ENCODE measurements at places on chromosomes 6 and 20. TPM values are rescaled to one million over a fixed set of nuclear protein-coding genes. Genes with fewer than 3 reads are reported as not detected.

DNA sequence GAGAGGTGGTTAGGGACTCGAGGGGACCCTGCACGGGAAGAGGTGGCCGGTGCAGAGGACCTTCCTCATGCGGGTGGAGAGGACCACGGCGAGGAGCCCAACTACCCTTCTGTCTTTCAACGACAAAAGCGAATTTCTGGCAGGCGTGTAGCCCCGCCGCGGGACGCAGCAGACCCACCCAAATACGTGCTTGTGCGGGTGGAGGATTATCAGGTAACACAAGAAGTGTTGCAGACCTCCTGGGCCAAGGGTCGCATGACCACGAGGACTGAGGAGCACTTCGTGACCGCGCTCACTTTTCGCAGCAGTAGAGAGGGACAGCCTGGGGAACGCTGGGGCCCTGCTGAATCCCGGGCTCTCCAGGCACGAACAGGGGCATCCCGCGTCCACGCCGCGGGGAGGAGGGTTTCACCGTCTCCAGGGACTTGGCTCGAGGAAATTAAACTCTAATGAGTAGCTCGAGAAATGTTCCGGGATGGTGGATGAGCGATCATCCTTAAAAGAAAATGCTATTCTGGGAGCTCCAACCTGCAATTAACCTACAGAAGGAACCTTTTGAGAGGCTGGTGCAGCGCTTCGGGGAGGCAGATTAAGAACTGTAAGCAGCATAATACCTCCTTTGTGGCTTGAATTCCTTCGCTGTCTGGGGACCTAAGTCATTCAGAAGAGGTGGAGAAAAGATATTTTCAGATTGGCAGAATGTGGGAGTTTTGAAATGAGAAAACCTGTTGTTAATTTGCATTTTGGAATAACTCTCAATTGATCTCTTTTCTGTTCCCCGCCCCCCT, 804 bp downstream of the C6orf141 start:
- peak; percentile 38 for DNase-seq

CD109 gene
- 94.5 TPM for total RNA-seq

DNA sequence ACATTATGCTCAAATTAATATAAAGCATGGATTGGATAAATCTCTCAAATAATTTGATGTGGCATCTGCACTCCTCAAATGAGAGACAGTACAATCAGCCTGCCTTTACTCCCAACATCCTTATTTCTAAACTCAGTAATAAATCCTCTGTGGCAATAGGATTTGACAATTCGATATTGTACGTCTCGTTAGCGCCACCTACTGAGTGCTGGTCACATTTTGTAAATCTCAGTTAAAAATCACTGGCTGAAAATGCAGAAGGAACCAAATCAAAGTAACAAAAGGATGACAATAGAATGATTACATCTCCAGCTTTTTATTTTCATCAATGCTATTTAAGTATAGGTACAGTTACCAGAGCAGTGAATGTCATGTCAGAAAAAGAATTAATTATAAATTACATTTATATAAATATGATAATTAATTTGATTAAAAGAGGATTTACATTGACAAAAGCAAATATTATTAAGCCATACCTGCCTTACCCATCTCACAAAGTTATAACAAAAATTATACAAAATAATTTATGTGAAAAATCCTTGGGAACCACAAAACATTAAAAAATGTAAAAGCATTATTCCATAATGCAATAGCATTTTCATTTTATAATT, 20.2 kb upstream of the GJE1 start:
- DNase-seq, result peak; percentile 81

DNA sequence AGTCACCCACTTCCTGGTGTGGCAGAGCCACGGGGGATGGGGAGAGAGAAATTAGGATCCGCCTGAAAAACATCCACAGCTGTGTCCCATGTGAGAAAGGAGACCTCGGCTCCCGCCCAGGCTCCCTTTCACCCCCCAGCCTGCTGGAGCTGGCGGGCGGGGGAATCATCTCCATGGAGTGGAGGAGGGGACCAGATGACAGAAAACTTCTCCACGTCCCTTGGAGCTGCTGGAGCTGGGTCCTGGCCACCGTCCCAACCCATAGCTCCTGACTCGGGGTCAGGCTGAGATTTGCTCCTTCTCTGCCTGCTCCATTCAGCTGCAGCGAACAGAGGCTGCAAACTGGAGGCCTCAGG, 113.8 kb downstream of the CEBPB start:
- DNase-seq, result no peak

FOXS1 gene
- total RNA-seq, result not detected

DNA sequence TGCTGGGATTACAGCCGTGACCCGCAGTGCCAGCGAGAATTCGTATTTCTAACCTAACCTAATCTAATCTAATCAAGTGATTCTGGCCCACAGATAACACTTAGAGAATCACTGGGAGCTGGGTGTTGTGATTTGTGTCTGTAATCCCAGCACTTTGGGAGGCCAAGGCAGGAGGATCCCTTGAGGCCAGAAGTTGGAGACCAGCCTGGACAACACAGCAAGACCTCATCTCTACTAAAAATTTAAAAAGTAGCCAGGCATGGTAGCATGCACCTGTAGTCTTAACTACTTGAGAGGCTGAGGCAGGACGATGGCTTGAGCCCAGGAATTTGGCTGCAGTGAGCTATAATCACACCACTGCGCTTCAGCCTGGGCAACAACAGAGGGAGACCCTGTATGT, 21.4 kb upstream of the NCOA3 start:
- no peak for DNase-seq

GRCh38 chr6:27188885-27189418, 58.5 kb upstream of the PRSS16 start:
- peak; percentile 88 for DNase-seq

DNA sequence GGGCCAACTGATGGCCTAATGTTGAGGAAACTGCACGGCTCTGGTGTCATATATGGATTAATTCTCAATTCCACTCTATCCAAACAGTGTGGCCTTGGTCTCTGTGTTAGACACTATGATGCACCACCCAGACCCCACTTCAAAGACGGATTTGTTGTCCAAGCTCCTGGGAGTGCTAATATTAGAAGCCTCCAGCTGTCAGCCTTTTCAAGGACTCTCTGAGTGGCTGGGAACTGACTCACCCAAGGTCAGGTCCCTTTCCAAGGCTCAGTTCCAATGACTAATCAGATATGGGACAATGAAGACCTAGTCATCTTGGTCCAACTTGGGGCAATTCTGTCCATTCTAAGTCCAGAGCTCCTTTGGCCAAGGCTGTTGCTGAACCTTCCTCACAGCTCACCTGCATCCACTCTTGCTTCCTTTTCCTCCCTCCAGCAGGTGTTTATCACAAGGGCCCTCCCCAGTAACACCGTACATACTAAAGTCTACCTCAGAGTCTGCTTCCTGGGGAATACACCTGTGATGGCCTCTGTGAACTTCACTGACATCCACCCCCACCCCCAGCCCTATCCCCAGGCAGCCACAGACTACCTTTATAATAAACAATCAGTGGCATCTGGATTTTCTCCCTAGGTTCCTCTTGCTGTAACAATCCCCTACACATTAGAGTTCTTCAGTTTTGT, 7.2 kb upstream of the IL20RA start:
- DNase-seq, result no peak

OXT gene
- not detected for total RNA-seq

DNA sequence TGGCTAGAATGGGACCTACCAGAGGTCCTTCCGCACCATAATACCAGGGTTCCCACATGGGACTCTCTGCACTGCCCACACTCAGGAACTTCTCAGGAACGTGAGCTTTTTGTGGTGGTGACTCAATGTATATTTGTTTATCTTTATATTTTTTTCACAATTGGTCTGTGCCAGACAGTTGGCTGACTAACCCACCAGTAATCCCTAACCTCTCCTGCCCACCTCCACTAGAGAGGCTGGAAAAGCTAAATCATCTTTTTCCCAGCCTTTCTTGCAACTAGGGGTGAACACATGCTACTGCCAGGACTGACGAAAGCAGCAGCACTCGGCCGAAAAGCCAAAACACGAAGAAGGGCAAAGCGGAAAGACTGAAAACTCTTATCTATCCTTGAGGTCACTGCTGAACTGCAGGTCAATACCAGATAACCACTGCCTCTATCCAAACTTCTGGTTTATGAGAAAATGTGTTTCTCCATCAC, 112.9 kb downstream of the TRERF1 start:
- peak; percentile 97 for DNase-seq

DNA sequence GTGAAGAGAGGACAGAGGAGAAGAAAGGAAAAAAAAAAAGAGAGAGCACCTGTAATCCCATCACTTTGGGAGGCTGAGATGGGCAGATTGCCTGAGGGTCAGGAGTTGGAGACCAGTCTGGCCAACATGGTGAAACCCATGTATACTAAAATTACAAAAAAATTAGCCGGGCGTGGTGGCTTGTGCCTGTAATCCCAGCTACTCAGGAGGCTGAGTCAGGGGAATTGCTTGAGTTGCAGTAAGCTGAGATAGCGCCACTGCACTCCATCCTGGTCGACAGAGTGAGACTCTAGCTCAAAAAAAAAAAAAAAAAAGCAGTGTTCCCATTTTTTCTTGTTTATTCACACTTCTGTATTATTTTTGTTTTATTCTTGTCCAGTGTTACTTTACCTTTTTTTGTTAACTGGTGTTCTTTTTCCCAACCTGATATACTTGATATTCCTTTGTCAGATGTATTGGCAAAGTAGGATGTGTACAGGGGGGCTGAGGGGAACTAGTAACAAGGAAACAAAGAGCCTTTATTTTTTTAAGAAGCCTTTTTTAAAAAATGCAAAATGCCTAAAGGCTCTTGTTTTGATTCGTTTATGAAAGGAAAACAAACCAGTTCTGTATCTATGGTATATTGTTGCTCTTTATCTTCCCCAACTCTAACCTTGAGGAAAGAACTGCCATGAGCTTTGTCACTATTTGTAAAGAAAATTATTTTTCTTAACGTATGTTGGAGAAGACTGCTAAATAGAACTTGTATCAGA, 22.3 kb downstream of the COL19A1 start:
- DNase-seq, result no peak

- DNase-seq, result no peak
Observed at GRCh38 chr6:15184441-15184861, 61.4 kb upstream of the JARID2 start.

GRCh38 chr20:1588533-1589460, 31.0 kb downstream of the SIRPB1 start:
- DNase-seq, result no peak

- peak; percentile 45 for DNase-seq
Observed at GRCh38 chr6:161694995-161695394, 421.1 kb upstream of the AGPAT4 start.

PACRG gene
- not detected for total RNA-seq

CCN2 gene
- total RNA-seq, result 49.4 TPM

DNA sequence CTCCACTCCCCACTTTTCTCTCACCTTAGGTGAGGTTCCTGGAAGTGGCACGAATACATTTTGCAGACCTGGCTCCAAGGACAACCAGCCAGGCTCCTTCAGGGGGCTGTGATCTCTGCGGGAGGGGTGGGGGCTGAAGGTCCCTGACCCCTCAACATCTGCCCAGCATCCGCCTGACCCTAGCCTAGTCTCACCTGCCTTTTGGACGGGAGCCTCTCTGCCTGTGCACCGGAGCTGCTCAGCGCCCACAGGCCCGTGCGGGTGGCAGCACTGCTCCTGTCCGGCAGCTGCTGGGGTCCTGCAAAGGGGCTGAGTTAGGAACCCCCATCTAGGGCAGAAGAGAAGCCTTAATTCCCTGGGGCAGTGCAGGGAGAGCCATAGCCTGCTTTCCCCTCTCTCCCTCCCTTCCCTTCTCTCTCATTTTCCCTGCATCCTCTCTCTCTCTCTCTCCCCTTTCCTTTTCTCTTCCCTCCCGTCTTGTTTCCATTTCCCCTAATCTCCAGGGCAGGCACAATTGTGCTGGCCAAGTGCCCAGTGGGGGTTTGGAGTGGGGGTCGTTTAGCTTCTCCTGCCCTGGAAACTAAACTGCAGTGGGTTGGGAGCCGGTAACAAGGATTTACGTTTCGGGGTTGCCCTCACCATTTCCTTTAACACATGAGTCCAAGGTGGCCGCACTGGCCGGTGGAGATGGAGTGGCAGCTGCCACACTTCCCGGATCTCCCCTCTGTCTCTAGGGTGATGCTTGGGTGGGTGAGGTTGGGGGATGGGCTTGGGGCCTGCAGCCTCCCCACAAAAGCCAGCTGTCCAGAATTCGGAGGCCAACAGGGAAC, 54.1 kb downstream of the CTCFL start:
- DNase-seq, result no peak

DNA sequence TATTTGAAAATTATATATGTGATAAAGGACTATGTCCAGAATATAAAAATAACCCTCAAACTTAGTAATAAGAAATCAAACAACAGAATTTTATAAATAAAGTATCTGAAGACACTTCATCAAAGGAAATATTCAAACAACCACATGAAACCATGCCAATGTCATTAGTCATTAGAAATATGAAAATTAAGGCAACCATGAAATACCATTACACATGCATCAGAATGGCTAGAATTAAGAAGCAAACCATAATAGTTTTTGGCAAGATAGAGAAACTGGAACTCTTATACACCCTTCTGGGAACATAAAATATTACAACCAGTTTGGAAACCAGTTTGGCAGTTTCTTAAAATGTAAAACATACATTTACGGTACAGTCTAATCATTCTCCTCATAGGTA, 137.2 kb upstream of the ADGRB3 start:
- DNase-seq, result peak; percentile 4

ANKRD66 gene
- total RNA-seq, result not detected

CUTA gene
- total RNA-seq, result 212 TPM

- DNase-seq, result no peak
Observed at GRCh38 chr20:38293491-38294065, 10.4 kb upstream of the BPI start.

GRCh38 chr6:5632348-5632935, 371.1 kb downstream of the FARS2 start:
- DNase-seq, result no peak

DNA sequence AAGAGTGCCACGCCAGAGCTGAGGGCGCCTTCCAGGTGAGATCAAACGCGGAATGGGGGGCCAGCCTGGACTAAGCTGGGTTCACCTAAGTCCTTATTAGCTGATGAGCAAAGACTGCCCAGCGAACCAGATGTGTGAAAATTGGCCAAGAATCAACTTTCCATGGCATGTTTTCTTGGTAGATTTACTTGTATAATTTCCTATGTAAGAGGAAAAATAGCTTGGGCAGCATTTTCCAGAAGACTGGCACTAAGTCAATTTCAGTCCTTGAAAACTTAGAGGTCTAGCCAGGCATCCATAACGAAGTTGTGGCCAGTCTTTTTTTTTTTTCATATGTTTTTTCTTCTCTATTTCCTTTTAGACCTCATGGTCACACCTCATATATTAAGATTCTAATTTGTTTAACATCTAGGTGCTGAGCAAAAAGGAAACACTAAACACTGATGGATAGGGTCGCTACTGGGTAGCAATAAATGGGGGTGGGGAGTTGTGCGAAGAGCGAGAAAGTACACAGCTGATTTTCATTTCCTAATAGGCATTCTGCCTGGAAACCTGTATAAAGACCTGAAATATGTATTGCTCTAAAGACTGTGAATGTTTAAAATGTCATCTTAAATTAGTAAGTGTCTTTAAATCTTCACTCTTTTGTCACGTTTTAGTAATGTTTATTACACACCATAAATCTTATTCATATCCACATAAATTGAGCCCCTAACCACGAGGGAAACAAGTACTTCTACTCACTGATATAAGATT, 188.8 kb downstream of the CD83 start:
- DNase-seq, result no peak

RAET1L gene
- 1.2 TPM for total RNA-seq

Measured in MCF 10A (cell line).